NT2/D1 (cell line): ENCODE measurements at places on chromosomes 4 and X.

DNA sequence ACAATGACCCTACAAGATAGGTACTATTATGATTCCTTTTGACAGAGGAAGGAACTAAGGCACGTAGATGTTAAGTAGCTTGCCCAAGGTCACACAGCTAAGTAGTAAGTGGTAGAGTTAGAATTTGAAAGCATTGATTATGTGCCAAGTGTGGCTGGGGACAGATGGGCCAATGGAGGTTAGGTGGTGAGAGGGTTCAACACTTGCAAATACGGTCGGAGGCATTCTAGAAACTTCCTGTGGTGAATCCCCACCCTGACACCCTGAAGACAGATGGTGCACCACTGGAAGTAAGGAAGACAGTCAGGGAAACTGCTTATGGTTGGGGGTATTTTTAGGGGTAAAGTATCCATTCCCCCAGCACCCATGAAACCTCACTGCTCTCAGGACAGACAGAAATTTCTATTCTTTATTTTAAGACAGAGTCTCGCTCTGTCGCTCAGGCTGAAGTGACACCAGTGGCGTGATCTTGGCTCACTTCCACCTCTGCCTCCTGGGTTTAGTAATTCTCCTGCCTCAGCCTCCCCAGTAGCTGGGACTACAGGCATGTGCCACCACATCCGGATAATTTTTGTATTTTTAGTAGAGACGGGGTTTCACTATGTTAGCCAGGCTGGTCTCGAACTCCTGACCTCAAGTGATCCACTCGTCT is 142.5 kb downstream of the RASL11B start:
- no peak for DNase-seq

GRCh38 chrX:97252111-97252510 is 368.4 kb downstream of the RPA4 start:
- DNase-seq = peak; percentile 18

- DNase-seq = no peak
Observed at GRCh38 chrX:119010491-119010890, 36.1 kb downstream of the LONRF3 start.

DNA sequence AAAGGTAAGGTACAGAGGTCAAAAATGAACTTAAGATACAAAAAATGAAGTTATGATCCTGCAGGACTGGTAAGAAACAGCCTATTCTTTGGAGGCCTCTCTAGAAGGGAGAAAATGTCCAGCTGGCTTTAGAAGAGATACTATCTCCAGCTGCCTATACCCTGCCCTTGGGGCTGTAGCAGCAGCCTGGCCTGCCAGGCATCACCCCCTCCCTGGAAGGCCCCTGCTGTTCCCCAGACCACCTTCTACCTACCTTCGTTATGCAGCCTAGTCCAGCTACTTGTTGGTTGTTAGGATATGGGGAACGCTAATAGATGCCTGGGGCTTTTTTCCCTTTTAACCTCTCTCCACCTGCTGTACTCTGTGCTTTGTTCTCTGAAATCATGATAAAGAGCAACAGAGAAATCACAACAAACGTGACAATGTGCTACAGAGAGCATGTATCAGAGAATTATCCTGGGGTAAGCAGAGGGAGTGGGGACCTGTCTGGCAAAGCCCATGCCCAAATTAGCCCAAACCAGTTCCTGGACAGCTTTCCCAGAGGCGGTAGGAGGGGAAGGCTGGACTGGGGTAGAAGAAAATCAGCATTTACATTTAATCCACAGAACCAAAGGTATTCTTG is 34.5 kb downstream of the FRMD7 start:
- DNase-seq = no peak

GRCh38 chr4:8403173-8403753 is 37.3 kb downstream of the ACOX3 start:
- peak; percentile 61 for DNase-seq
